ENCODE measurements at places on chromosomes 7 and 10.

DNA sequence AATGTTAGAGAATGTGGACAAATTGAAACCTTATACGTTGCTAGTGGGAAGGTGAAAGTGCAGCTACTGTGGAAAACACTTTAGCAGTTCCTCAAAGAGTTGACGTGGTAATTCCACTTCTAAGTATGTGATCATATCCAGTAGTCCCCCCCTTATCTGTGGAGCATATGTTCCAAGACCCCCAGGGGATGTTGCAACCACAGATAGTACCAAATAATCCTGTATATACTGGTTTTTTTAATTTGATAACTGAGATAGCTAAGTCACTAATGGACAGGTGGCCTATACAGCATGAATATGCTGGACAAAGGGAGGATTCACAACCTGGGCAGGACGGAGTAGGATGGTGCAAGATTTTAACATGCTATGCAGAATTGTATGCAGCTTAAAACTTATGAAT lies 36.8 kb downstream of the PCGF5 start:
- DNase-seq: no peak

GRCh38 chr10:128963211-128964099 lies 503.6 kb upstream of the MGMT start:
- DNase-seq: no peak

DNA sequence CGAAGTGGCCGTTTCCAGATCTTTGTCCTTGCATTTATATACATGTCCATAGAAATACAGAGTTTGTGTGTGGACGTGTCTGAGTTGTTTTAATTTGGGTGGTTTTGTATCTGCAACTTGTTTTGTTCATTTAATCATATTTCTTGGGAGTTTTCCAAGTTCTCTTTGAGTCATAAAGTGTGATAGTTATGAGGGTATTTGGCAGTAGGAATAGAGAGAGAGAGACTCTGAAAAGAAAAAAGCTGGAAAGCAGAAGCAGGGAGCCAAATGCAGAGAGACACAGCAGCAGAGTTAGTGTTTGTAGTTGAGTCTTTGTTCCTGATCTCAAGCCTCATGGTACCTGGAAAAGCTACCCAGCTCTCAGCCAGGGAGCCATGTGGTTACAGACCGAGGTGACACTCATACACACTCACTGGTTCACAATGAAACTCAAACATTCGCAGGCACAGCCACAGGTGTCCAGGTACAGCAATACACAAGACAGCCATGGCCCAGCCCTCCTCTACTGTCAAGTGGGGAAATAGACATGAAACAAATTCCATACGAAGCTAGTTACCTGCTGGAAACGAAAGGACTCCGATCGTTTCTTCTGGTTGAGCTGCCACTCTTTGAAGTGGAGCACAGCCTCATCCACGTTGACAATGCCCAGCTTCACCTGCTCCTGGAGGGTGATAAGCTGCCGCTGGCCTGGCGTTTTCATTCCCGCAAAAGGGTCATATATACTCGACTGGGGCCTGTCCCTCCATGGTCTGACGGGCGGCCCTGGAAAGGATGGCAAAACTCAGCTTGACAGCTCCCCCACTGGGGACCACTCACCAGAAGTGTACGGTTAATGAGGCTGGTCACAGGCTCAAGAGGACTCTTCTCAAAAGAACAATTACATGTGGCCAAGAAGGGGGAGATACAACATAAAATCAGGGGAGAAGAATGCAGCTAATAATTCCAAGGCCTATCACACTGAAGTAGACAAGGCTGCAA lies 33.3 kb upstream of the TM9SF3 start:
- no peak for DNase-seq

GRCh38 chr10:131127610-131128009 lies 183.9 kb downstream of the TCERG1L start:
- DNase-seq: peak; percentile 1

DNA sequence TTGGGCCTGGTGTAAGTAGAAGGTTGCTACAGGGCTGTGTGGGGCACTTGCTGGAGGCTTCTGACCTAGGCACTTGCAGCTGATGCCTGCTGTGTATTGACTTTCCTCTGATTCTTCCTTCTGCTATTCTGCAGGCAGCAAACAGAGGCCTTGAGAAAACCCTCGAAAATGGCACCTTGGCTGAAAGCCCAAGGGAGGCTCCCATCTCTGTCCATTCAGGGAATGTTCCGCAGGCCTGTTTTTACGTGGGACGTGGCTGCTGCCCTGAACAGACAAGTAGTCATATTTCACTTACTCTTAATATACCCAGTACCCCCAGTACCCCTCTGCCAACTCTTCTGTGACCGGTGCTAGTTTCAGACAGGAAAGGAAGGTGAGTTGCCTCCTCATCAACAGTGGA lies 664.7 kb downstream of the INHBA start:
- no peak for DNase-seq

GRCh38 chr10:97888641-97889262 lies 39.1 kb downstream of the GOLGA7B start:
- DNase-seq: peak; percentile 53

- DNase-seq: no peak
Observed at GRCh38 chr7:141559961-141560360, 8.8 kb downstream of the AGK start.

- no peak for DNase-seq
Observed at GRCh38 chr7:92934096-92934495, 97.7 kb upstream of the CDK6 start.

- no peak for DNase-seq
Observed at GRCh38 chr10:61975391-61975932, 74.0 kb downstream of the ARID5B start.

- DNase-seq: no peak
Observed at GRCh38 chr10:60664859-60665258, 113.4 kb upstream of the CDK1 start.
